ENCODE measurements at places on chromosomes 11 and 22. TPM values are rescaled to one million over a fixed set of nuclear protein-coding genes. Genes with fewer than 3 reads are reported as not detected.

Gene BIK
- total RNA-seq: not detected

Gene OR51B6
- not detected for total RNA-seq

Gene FXYD2
- total RNA-seq: 0.20 TPM

Gene RBMXL2
- not detected for total RNA-seq

Gene SLC6A5
- not detected for total RNA-seq

Gene TRIM48
- total RNA-seq: not detected

Gene MAPK8IP2
- 0.39 TPM for total RNA-seq

Gene THY1
- 8.2 TPM for total RNA-seq

Gene OR5A1
- total RNA-seq: not detected

Gene PKDREJ
- total RNA-seq: not detected

Gene ELF5
- not detected for total RNA-seq

Gene ENTHD1
- not detected for total RNA-seq

Gene OR5B21
- not detected for total RNA-seq

Gene TEX12
- 0.20 TPM for total RNA-seq

Gene JHY
- 0.39 TPM for total RNA-seq

Gene DGCR6
- total RNA-seq: 0.59 TPM

Gene NPAS4
- total RNA-seq: not detected

Gene CALCA
- total RNA-seq: not detected

Gene JOSD1
- total RNA-seq: 42.3 TPM

Gene SMPD1
- 28.3 TPM for total RNA-seq

Gene ZNF408
- total RNA-seq: 8.5 TPM

Gene RAG1
- 0.20 TPM for total RNA-seq

Gene ADORA2A
- 4.1 TPM for total RNA-seq

Gene ANO1
- not detected for total RNA-seq

Gene APOL4
- total RNA-seq: 1.8 TPM

Gene TBC1D10A
- 15.6 TPM for total RNA-seq

Gene BTG4
- total RNA-seq: not detected

Gene IGSF9B
- total RNA-seq: 0.37 TPM

Gene C22orf42
- total RNA-seq: not detected

Gene ANO9
- total RNA-seq: not detected

Gene OR8J1
- total RNA-seq: not detected

Gene ETS1
- 63.9 TPM for total RNA-seq

Gene CHRDL2
- total RNA-seq: not detected

Gene CEND1
- total RNA-seq: 2.2 TPM

Gene SLC25A45
- 3.3 TPM for total RNA-seq

Gene KCNE3
- total RNA-seq: 0.37 TPM

Gene CATSPER1
- not detected for total RNA-seq

Gene YAP1
- total RNA-seq: 114 TPM

Gene DRG1
- total RNA-seq: 77.2 TPM

Gene OR5L1
- total RNA-seq: not detected

Gene MS4A14
- not detected for total RNA-seq

Gene GPR83
- under 0.01 TPM for total RNA-seq

Gene MUS81
- total RNA-seq: 65.9 TPM

Gene SCUBE2
- 0.20 TPM for total RNA-seq

Gene C11orf42
- not detected for total RNA-seq
